ENCODE measurements at places on chromosomes 13 and 19.

DNA sequence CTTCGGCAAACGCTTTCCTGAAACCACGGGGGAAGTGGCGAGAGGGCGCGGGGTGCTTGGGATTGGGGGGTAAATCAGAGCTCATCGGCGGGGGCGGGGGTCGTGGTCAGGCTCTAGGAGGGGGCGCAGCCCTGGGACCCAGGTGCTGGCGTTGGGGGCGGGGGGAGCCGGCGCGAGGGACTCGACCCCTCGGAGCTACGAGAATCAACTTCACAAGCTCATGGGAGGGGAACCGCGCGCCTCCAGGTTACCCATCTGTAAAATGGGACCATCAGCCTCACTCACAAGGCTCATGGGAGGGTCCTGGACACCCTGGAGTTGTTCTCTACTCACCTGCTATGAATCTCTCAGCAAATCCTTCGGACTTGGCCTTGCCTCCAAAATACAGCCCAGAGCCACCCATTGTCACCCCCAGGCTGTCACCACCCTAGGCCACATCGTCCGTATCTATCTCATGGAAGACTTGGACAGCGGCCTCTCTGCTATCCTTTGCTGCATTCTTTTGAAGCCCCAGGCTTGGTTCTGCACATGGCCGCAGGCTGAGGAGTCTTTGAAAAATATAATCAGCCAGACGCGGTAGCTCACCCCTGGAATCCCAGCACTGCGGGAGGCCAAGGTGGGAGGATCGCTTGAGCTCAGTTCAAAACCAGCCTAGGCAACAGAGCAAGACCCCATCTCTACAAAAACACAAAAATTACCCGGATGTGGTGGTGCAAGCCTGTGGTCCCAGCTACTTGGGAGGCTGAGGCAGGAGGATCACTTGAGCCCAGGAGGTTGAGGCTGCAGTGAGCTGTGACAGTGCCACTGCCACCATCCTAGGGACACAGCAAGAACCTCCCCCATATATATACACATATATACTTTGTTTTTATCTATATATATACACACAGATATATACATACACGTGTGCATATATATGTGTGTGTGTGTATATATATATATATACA, 939 bp upstream of the RANBP3 start:
- DNase-seq: no peak

DNA sequence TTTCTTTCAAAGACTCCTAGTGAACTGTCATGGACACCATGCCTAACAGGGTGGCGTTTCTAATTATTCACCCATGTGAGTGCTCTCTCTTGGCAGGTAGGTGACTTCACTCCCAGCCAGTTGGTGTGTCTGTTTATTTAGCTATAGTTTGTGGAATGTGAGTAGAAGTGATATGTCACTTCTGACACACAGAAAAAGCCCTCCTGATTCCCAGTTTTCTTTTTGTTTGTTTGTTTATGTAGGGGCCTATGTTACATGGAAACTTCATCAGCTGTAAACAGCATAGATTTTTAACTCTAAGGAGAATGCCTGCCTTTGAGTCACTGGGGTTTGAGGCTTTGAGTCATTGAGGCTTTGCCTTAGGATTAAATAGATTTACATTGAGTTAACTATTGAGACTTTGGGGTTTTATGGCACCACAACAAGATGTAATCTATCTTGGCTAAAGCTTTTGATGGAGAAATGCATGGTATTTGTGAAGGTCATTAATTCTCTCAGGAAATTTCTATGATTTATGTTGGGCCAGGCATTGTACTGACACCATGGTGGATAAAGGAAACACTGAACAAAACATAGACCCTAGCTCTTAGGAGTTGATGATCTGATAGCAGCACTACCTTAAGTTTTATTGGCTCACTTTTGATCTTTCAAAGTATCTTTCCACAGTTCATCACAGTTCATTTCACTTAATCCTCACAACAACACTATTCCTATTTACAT, 45.3 kb downstream of the UFM1 start:
- no peak for DNase-seq

DNA sequence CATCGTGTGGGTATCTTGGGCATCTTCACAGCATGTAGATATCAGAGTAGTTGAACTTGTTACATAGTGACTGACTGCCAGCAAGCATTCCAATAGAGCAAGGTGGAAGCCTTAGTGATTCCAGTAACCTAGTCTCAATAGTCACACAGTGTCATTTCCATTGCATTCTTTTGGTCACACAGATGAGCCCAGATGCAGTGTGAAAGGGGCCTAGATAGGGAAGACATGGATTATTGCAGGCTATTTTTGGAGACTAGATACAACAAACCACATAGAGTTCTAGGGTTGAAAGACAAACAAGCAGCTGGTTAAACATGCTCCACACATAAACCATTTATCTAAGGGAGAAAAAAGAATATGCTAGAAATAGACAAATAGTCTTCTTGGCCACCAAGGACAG, 553.5 kb downstream of the DCT start:
- no peak for DNase-seq

DNA sequence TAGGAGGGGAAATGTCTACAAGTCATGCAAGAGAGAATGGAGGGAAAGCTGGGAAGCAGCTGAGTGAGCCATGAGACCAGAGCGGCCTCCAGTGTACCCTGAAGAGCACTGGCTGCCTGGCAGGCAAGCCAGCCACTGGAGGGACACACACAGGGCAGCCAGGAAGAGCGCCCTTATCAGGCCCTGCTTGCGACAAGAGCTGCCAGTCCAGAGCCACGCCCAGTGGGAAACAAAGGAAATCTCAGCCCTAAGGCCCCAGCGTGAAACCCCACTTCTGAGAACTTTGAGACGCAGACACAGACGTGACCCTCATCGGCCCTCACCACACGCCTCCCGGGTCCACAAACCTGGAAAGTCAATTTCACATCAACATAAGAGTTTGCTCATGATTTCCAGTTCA, 105.0 kb downstream of the STK24 start:
- no peak for DNase-seq

DNA sequence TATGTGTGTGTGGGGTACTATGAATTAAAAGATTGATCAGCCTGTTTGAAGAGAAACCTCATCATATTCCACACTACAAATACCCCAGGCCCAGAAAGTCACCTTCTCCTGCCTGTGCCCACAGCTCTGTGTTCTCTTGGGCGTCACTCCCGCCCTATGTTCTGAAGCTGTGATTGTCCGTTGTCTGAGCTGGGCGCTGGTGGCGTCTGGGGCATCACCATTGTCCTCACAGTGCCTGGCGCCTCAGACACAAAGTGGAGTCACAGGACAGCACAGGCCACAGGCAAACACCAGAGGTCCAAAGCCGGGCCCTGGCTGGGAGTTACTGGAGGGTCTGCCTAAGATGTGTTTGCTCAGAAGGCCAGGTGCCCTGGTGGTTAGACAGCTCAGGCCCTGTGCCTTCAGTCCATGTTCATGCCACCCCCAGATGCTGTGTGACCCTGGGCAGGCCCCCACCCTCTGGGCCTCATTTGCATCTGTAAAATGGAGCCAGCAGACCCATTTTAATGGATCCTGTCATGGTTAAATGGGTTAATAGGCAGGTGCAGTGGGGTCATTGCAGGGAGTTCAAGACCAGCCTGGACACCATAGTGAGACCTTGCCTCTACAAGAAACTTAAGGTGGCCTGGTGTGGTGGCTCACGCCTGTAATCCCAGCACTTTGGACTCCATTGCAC, 34.5 kb downstream of the DNM2 start:
- DNase-seq: no peak

DNA sequence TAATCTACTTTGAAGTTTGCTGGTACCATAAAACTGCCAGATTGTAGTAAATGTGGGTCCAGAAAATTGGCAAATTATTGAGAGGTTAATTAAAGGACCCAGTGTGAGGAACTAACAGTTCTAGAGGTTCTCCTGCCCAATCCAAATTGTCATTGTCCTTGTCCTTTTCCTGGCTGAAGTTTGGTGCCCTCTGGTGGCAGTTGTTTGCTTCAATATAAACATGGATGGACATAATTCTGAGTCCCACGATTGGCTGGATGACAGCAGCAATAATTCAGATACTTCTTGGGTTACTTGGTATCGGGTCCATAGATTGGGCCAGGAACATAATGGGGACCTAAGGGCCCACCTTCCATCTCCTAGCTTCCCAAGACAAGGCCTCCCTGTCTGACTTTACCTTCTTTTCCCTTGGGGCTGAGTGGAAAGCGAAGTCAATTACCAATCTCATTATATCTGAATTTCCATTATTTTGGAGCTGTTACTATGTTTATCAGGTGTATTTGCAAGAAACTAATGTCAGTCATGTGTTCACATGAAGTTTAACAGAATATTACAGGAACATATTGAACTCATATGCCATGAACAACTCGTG, 33.8 kb upstream of the GARRE1 start:
- no peak for DNase-seq

GRCh38 chr13:92537471-92537870, 689.1 kb upstream of the GPC6 start:
- no peak for DNase-seq

- no peak for DNase-seq
Observed at GRCh38 chr13:45521297-45521696, 56.6 kb downstream of the COG3 start.

GRCh38 chr19:567296-567900, 5.0 kb upstream of the BSG start:
- DNase-seq: no peak

- no peak for DNase-seq
Observed at GRCh38 chr13:28679628-28680027, 20.7 kb downstream of the POMP start.

Measured in COLO829 (cell line).